Activated naive CD4-positive, alpha-beta T cell (primary cell): ENCODE measurements at places on chromosomes 7 and 10.

DNA sequence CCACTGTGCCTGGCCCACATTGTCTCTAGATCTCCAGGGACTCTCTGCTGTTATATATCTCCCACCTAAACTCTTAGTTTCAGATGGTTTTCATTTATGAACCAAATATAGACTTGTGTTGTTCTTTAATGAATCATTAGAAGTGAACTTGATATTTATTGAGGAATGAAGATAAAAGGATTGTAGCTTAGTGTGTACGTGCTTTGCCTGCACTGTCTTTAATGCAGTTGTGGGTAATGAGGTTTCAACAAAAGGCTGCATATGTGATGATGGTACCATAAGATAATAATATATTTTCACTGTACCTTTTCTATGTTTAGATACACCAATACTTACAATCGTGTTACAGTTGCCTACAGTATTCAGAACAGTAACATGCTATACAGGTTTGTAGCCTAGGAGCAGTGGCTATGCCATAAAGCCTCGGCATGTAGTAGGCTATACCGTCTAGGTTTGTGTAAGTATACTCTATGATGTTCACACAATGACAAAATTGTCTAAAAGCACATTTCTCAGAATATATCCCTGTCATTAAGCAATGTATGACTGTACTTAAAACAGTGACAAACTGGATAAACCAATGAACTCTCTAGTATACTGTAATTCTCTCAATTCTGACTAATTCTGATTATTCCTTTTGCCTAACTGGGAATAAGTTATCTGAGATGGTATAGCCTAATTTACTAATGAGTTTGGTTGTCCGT lies 25.2 kb downstream of the VCL start:
- DNase-seq: no peak

DNA sequence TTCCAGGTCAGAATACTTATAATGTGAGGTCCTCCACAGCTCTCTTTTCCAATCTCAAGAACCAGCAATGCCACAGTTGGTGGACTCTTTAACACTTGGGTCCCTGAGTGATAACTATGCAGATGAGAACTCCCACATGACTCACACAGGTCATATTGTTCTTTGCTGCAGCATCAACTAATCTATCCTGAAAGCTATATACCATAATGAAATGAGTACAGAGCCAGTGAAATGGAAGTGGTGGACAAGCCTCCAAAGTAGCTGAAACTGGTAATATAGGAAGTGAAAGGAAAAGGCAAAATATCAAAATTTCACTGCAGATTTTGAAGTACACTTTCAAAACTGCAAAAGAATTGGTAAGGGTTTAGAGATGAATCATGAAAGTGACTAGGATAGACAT lies 45.6 kb downstream of the SORCS1 start:
- DNase-seq: no peak

DNA sequence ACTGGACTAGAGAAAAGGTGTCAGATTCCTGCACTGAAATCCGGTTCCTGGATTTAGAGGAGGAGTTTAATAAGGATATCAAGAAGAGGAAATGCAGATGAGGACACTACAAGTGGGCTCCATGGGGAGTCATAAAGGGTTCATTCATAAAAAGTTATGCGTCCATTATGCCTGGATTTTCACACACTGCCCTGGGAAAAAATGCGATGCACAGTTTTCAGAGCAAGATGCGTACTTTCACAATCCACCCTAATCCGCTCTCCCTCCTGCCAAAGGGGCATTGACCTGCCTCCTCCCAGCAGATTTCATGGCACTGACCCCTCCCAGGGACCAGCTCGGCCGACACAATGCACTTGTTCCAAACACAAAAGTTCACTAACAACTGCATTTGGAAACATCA lies 42.2 kb upstream of the OPALIN start:
- DNase-seq: no peak

- no peak for DNase-seq
These were observed 426.4 kb downstream of the TCERG1L start for GRCh38 chr10:130885021-130885655.

DNA sequence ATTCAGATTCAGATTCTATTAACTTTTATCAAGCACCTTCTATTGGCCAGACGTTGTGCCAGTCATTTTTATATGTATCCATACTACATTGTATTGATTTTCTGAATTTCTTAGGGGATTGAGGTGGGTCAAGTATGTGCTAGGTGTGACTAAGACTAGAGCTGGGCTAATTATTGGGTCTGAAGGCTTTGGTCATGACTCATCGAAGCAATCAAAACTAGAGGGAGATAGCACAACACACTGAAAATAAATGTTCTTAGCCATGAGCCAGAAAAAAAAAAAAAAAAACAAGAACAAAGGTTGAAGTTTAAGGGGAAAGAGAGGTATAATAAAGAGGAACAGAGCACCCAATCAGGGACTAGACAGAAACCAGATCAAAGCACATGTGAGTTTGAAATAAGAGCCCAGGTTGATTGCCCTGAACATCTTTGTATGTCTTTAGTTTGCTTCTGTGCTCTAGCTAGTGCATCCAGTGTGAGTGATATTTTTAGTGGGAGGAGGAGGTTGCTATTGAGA lies 171.6 kb upstream of the FOXP2 start:
- no peak for DNase-seq

DNA sequence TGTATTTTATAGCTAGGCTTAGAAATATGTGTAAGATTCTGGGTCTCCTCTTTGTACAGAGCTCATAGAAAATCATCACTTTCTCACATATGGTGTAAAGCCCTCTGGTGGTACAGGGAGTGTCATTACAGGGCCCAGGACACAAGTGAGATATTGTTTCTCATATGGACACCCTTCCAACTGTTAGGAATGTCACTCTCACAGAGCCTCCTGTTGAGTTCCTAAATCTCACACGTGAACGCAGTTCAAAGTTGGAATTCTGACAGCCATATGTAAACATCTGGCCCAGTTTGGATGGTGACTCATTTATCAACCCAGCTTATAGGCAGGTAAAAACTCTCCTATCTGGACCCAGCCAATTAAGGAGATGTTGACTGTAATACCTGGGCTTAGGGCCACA lies 35.4 kb upstream of the ZNF107 start:
- no peak for DNase-seq
